NCI-H526 treated with DMSO at 0.1 percent for 48 hours (cell line): ENCODE measurements at places on chromosomes 3 and 15.

GRCh38 chr15:69555080-69555479, 102.5 kb downstream of the RPLP1 start:
- DNase-seq = no peak

- DNase-seq = no peak
Measured at GRCh38 chr3:44883999-44884431, 9.6 kb downstream of the TGM4 start.

DNA sequence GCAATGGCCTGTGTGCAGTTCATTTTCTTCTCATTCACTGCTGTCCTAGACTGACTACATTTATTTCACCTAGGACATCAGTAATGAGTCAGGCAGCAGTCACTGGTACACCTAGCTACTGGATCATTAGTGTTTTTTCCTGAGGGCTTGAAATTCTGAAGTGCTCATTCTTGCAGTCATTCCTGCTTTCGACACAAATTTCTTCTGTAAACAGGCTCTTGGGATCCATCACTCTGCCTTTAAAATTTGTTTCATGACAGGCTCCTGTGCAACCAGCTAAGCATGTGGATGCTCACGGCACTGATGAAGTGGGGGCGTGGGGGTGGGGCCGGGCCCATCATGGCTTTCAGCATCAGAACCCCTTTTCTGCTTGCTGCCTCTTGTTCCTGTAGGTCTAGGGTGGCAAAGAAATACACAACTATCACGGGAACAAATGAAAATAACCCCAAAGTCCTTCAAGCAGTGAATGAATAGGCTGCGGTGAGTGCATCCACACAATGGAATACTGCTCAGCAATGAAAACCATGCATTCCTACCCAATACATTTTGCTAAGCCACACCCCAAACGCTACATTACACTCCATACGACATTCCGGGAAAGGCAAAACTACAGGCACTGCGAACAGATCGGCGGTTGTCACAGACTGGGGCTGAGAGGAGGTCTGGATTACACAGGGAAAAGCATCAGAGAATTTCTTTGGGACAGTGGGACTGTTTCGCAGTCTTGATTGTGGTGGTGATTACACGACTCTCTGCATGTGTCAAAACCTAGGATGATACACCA, 9.3 kb upstream of the MELTF start:
- peak; percentile 68 for DNase-seq

GRCh38 chr3:124352149-124352539, 360.2 kb upstream of the ROPN1 start:
- DNase-seq = no peak

- DNase-seq = no peak
Measured at GRCh38 chr15:38670128-38671005, 105.8 kb upstream of the RASGRP1 start.

GRCh38 chr15:98935736-98936135, 71.9 kb downstream of the PGPEP1L start:
- DNase-seq = no peak

DNA sequence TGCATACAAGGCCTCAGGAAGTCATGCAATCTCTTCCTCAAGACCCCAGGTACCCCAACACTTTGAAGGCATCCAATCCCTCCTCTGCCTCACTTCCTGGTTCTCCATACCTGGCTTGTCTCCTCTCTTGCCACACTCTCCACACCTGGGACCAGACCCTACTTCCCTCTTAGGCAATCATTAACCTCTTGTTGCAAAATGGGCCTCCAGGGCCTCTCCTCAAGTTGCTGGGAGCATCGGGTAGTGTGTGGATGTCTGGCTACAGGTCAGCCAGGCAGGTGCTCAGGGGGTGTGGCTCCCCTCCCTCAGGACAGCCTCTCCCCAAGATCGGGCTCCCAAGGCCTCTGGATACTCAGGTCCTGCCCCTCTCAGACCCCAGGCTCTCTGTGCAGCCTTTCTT, 8.6 kb downstream of the PLA2G4E start:
- no peak for DNase-seq
